Nucleus accumbens (tissue), 56 donors: ENCODE measurements at places on chromosomes 3 and 15.

DNA sequence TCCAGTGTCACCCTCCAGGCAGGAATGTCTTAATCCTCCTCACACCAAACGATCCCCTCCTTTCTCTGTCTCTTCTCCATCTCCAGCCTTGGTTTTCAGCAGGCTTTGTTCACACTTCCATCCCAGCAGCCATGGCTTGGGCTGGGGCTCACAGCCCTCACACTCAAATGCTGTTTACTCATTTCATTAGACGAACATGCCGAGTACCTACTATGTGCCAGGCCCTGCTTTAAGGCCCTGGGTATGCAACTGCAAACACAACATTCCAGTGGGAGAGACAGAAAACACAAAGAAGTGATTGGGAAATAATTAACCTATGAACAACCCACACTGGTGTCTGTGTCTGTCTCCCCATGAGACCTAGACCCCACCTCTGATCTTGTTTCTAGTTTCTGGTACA is 43.9 kb downstream of the LYZL4 start:
- DNase-seq, result no peak

- DNase-seq, result peak; percentile 75
Measured at GRCh38 chr3:195892105-195893043, 16.0 kb downstream of the TNK2 start.

- no peak for DNase-seq
Measured at GRCh38 chr3:150675587-150675986, 28.1 kb downstream of the ERICH6 start.

DNA sequence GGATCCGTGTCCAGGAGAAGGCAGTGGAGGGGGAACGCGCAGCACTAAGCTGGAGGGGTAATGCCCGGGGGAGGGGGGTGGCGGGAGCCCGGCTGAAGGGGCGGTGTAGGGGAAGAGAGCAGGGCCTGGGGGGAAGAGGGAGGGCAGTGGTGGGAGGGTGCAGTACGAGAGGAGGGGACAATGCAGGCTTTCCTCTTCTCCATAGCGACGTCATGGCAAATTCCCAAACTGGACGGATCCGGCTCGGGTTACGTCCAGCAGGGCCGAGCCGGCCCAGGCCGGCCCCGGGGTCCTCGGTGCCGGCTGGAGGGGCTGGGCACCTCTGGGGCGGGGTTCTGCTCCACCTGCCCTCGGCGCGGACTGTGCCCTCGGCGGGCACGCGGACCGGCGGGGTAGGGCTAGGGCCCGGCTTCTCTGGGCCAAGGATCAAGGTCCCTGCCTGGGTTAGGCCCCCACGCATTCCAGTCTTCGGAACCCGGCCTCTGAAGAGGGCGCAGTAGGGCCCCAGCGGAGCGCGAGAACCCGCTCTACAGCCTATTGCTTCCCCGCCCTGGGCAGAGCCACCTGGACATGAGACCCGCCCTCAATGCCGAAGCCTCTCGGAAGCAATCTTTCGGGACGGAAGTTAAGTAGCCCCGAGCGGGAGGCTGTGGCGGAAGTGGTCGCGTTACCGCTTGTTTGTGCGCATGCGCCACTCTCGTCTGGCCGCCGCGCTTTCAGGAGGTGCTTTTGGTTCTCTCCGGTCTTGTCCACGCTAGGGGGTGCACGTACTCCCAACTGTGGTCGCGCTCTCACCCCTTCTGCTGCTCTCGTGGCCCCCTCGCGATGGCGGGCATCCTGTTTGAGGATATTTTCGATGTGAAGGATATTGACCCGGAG is 1.4 kb downstream of the POLR2H start:
- DNase-seq, result peak; percentile 81

GRCh38 chr15:67120839-67121643 is 55.6 kb downstream of the SMAD3 start:
- DNase-seq, result peak; percentile 40

- no peak for DNase-seq
Measured at GRCh38 chr3:44424758-44425157, 52.7 kb downstream of the ZNF445 start.

DNA sequence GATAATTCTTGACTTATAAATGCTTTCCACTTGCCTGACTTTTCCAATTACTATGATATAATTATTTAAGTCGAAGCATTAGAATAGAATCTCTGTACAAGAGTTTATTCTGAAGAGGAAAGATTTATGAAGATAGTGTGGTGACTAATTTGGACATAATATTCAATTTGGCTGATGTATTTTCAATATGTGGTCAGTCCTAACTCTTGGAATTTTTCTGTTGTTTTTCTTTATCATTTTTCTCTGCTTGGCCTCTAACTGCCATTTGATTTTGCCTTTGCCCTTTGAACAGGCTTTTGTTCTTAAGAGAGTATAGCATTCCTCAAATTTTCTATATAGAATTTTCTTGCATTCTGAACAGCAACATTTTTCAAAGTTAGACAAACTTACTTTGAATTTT is 2.6 kb upstream of the MDFIC2 start:
- DNase-seq, result no peak

DNA sequence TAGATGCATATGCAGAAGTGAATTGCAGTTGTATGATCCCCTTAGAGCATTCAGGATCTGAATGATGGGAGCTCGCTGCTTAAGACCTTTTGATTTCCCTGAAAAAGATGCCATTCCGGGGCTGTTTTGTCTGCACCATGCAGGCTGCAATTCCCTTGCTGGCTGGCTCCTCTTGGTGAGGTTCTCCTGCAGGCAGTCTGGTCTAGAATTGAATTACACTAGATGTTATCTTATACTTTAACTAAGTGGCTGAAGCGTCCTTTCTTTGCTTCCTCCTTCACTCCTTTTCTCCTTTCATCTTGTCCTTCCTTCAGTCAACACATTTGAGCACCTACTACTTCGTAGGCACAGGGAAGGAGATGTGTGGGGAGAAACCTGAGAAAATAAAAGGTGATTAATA is 18.6 kb upstream of the MYZAP start:
- DNase-seq, result no peak

DNA sequence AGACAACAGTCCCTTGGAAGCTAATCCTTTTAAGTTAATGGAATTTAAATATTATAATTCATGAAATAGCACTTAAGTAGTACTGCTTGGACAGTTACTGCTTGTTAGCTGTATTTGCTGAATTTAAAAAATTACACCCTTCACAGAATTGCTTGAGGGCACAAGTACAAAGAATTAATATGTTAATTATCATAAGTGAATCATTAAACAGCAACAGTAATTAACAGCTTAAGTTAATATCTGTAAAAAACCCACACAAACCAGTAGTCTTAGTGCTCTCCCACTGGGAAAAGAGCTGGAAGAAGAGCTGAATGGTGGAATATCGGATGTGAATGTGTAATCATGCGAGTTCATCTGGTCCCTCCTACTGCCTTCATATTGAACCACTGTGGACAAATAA is 232.0 kb downstream of the CD47 start:
- DNase-seq, result no peak

DNA sequence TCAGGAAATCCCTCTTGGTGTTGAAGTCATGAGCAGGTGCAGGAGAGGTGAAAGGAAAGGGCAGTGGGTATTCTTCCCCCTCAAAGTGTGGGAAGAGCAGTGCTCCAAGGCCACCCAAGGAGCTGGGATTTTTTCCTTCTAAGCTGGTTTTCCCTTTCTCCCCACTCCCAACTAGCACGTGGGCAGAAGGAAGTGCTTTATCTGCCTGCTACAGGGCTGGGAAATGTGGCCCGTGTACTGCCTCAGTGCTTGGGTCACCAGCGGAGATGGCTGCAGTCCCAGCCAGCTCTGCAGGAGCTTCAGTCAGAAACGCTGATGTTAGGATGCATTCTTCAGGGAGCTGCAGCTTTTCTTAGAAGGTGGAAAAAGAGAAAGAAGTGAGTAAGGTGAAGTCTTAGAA is 99.2 kb downstream of the CACNA1D start:
- no peak for DNase-seq

- DNase-seq, result no peak
Measured at GRCh38 chr3:135944831-135945230, 20.7 kb upstream of the PPP2R3A start.

DNA sequence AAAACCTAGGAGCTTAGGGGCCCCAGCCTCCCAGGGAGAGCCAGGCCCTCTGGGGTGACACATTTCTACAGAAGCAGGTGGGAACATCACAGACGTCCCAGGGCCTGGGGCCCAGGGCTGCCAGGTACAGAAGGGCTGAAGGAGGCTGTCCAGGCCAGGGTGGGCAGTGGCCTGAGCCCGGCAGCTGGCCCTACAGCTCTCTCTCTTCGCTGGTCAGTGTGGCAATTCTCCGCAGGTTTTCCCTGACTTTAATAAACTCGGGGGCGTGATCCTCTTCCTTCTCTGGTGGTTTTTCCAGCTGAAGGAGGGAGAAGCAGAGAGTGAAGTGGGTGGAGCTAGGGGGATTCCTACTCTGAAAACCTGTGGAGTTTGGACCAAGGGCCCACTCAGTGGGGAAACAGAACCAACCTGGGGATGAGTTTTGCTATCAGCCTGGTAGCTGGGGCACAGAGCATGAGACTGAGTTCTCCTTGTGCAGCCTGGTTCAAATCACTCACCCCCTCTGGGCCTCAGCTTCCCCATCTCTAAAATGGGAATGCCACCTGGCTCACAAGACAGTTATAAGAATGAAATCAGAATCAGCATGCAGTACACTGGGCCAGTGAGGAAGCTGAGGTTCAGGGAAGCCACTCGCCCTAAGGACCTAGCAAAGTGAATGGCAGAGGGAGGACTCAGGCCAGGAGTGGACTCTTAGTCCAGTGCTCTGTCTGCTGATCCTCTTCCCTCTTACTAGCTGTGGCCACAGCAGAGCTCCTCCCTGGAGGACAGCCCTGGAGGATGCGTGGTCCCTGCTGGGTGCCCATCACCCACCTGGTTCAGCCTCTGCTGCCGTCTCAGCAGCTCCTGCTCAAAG is 10.6 kb downstream of the FAM107A start:
- no peak for DNase-seq

GRCh38 chr15:64263567-64263966 is 92.4 kb downstream of the CSNK1G1 start:
- DNase-seq, result no peak

DNA sequence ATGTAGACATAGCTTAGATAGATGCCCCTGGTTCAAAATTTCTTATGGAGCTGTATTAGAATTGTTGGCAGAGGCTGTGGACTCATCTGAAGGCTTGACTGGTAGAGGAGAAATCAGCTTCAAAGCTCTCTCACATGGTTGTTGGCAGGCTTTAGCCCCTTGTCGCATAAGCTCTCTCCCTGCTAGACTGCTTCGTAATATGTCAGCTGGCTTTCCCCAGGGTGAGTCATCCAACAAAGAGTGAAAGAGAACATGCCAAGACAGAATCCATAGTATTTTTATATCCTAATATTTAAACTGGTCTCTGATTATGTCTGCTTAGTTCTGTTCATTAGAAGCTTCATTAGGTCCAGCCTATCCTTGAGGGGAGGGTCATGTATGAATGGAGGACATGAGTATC is 427.4 kb upstream of the NAALADL2 start:
- DNase-seq, result no peak

GRCh38 chr3:126799099-126799498 is 95.1 kb downstream of the CHCHD6 start:
- no peak for DNase-seq

DNA sequence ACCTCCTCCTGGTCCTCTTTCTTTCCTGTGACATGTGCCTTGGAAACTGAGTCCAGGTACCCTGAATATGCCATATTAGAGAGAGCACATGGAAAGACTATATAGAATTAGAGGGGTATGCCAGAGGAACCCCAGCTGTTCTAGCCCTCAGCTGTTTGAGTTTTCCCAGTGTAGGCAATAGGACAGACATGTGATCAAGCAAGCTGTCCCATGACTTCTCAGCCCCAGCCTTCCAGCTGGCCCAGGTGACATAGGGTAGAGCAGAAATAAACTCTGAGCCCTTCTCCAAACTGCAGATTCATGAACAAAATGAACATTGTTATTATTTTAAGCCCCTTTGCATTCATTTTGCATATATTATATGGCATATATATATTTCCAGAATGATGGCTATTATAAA is 118.7 kb downstream of the PPM1L start:
- DNase-seq, result no peak

- DNase-seq, result no peak
Measured at GRCh38 chr3:186938716-186939115, 8.4 kb downstream of the ST6GAL1 start.

- DNase-seq, result no peak
Measured at GRCh38 chr3:134028486-134029255, 1.1 kb downstream of the SLCO2A1 start.

- DNase-seq, result no peak
Measured at GRCh38 chr3:167125612-167126407, 254.3 kb downstream of the ZBBX start.
